Left lung (tissue), 14 donors: ENCODE measurements at places on chromosomes 7 and 10. TPM values are rescaled to one million over a fixed set of nuclear protein-coding genes. Genes with fewer than 3 reads are reported as not detected.

The NKX2-3 gene
- not detected for polyA plus RNA-seq

The PNLIPRP1 gene
- not detected for polyA plus RNA-seq

The NKX1-2 gene
- not detected for polyA plus RNA-seq

The LLCFC1 gene
- 0.63 TPM for polyA plus RNA-seq

The LRGUK gene
- 1.9 TPM for polyA plus RNA-seq
